ENCODE measurements at places on chromosomes 2 and 18.

GRCh38 chr18:36775396-36775795, 53.4 kb downstream of the TPGS2 start:
- DNase-seq: no peak

DNA sequence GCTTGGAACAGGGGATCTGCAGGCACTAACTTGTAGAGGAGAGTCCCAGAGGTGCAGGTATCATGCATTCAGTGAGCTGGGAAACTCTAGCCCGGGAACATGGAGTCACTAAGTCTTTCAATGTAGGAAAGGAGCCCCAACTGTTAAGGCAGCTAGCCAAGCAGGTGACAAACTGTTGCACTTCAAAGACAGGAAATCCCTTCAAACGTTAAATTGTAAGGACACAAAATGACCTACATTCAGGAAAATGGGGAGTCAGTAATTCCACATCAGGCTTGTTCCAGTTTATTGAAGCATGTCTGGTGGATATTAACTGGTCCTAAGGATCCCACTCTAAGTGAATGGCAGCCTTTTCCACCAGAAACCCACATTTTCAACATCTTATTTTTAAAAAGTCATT, 364.5 kb downstream of the MTX2 start:
- no peak for DNase-seq

- DNase-seq: no peak
Measured at GRCh38 chr2:152307863-152308262, 27.1 kb upstream of the FMNL2 start.

DNA sequence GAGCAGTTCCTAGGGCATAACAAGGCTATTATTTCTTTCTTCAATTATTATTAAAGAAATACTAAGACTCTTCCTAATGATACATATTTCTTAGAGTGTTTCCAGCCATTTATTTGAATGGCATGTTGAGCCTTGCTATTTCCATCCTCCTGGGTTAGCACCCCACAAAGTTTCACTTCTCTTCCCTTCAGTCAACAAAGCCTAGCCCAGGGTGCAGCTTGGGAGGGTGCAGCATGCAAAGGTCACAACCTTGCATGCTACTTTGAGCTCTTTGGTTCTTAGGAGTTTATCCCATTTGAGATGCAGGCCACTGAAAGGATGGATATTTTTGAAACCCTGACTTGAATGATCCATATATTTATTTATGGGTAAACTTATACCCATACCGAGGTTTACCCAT, 454.4 kb upstream of the MEIS1 start:
- DNase-seq: no peak

DNA sequence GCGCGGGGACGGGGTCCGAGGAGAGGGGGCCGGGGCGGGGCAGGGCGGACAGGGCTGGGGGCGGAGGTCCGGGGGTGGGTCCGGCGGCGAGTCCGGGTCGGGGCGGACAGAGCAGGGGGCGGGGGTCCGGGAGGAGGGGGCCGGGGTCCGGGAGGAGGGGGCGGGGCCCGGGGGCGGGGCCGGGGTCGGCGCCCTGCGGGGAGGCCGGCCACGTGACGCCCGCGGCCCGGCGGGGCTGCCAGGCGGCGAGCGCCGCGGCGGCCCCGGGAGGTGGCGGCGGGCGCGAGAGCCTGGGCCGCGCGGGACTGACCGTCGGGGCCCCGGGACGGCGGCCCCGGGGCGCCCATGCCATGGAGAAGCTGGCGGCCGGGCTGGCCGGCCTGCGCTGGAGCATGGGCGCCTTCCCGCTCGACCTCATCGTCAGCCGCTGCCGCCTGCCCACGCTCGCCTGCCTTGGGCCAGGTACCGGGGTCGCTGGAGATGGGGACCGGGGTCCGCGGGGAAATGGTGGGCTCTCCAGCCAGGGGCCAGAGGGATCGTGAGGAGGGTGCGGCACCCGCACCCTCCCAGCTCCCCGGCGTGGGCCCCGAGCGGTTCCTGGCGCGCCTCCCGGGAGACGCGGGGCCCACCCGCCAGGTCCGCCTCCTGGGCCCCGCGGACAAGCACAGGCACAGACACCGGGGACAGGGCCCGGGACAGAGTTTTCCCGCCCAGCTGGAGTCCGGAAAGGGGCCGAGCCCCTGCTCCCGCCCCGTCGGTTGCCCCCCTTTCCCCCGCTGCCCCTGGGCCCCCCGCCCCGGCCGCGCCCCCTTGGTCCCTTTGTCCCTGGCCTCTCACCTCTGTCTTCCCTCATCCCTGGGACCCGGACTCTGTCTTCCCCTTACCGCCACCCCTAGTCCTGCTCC, at the start of gene GAREM2:
Gene GAREM2 (plus strand): TSS at position 218 of the 905 bp plus-strand sequence. CDS start 133 bp downstream, at position 351.
- DNase-seq: no peak

GRCh38 chr2:158650646-158651357, 144.3 kb upstream of the DAPL1 start:
- no peak for DNase-seq

DNA sequence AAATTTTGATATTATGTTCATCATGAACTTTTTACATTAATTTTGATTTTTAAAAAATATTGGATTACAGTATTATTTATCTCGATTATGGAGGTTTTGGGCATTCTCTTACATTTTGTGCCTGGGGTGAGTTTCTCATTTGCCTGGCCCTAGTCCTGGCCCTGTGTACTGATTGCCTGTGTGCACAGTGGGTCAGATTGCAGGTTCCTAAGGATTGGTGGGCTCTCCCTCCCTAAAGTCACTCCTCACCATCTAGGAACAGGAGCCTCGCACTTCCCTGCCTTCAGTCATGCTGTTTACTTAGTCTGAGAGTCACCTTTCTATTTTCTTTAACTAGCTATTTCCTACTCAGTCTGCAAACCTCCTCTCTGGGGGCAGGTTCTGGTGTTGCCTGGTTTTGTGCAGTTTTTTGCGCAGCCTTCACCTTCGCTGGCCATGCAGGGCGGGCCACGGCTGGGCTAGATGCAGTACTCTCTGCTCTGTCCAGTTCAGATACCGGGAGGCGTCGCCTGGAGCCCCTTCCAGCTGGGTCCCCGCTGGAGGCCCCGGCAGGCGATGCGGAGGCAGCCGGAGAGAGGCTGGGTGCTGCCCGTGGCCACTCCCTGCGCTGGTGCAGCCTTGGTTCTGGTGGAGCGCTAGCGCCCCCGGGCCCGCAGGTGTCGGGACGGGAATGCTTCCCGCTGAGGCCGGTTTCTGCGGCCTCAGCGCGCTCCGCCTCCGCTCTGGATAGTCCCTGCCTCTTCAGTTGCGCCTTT, 23.3 kb upstream of the MC5R start:
- DNase-seq: no peak

GRCh38 chr18:44811572-44812125, 131.0 kb downstream of the SETBP1 start:
- DNase-seq: no peak

DNA sequence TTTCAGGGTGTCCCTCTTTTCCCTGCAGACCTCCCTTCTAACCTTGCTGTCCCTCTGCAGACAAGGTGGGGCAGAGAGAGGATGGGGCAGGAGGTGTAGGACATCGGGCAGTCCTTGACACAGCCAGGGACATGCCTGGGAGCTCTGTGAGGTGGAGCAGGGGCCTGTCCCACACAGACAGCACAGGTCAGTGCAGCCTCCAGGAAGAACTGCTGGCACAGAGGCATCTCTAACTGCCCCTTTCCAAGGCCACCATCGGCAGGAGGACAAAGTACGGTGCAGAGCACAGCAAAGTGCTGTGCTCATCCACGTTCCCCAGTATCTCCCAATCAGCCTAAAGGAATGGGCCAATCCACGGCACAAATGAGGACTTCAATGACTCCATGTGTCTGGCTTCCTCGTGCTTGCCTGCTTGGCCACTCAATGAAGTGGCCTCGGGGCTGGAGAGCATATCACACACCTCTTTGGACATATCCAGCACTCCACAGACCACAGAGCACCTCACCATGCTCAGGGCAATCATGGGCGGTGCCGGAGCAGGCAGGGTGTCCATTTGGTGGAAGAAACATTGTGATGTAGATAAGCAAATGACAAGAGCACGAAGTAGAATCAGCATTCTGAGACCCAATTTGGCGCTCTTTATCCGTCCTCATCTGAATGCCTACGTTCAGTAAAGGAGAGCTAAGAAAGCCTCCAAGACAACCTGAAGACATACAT, 11.9 kb downstream of the CHST10 start:
- DNase-seq: no peak

GRCh38 chr2:67032076-67032475, 365.1 kb upstream of the ETAA1 start:
- no peak for DNase-seq

Data from activated CD4-positive, CD25-positive, alpha-beta regulatory T cell treated with anti-CD3 and anti-CD28 coated beads, Interleukin-2, amount 50 U/mL, for 16 hours (primary cell).